ENCODE measurements at places on chromosomes 4 and X. TPM values are rescaled to one million over a fixed set of nuclear protein-coding genes. Genes with fewer than 3 reads are reported as not detected.

The TMPRSS11A gene
- not detected for total RNA-seq

The C4orf54 gene
- total RNA-seq = not detected

The BST1 gene
- total RNA-seq = 0.51 TPM

The PAGE2B gene
- not detected for total RNA-seq

The HERC3 gene
- 37.0 TPM for total RNA-seq

The SERTM2 gene
- not detected for total RNA-seq

The HMGN5 gene
- 2.8 TPM for total RNA-seq

The TLR6 gene
- 6.4 TPM for total RNA-seq

The WAS gene
- 155 TPM for total RNA-seq

The CENPC gene
- 33.5 TPM for total RNA-seq

The DRD5 gene
- total RNA-seq = not detected

The SSX4 gene
- not detected for total RNA-seq

The TCEANC gene
- total RNA-seq = 5.1 TPM

The GYPA gene
- total RNA-seq = not detected

The TSPAN7 gene
- not detected for total RNA-seq

The HEPH gene
- total RNA-seq = not detected

The ERVMER34-1 gene
- total RNA-seq = not detected

The NFKB1 gene
- total RNA-seq = 144 TPM

The JAKMIP1 gene
- 5.2 TPM for total RNA-seq

The CXorf49 gene
- not detected for total RNA-seq

The RASL11B gene
- 0.19 TPM for total RNA-seq

The HTN1 gene
- total RNA-seq = not detected

The RPS6KA6 gene
- total RNA-seq = not detected

The PCYT1B gene
- total RNA-seq = 0.05 TPM

The XAGE2 gene
- not detected for total RNA-seq

The BEND4 gene
- total RNA-seq = not detected

The NHSL2 gene
- 0.53 TPM for total RNA-seq

The DGKK gene
- total RNA-seq = not detected

The PNCK gene
- total RNA-seq = 0.87 TPM

The CENPVL1 gene
- not detected for total RNA-seq

The FAM149A gene
- total RNA-seq = 0.88 TPM

The HELT gene
- not detected for total RNA-seq

The SPANXC gene
- not detected for total RNA-seq

The SMIM10L2A gene
- 1.1 TPM for total RNA-seq

The ENPEP gene
- not detected for total RNA-seq

The HS6ST2 gene
- total RNA-seq = 0.07 TPM

The RTL5 gene
- total RNA-seq = 0.08 TPM

The SH2D1A gene
- 30.4 TPM for total RNA-seq

The FAM47E gene
- total RNA-seq = not detected

The UCP1 gene
- total RNA-seq = not detected

The SYN1 gene
- 0.88 TPM for total RNA-seq

The ING2 gene
- 14.9 TPM for total RNA-seq

The BBS12 gene
- 2.6 TPM for total RNA-seq

The STARD8 gene
- total RNA-seq = 1.3 TPM

The ZNF718 gene
- total RNA-seq = 11.8 TPM

The RAI2 gene
- not detected for total RNA-seq

The BCLAF3 gene
- 9.9 TPM for total RNA-seq

The BMPR1B gene
- not detected for total RNA-seq

The TKTL2 gene
- not detected for total RNA-seq

The RHOXF2B gene
- not detected for total RNA-seq

The HTR2C gene
- total RNA-seq = not detected

The EIF4E gene
- total RNA-seq = 68.4 TPM

The TMEM154 gene
- total RNA-seq = 32.2 TPM

The ALB gene
- not detected for total RNA-seq
